Stromal cell of bone marrow (primary cell): ENCODE measurements at places on chromosomes 3 and 15.
A peak's percentile ranks its signal among the peaks of the same experiment; 100 is the strongest.

- no peak for DNase-seq
Measured at GRCh38 chr3:125634336-125634950, 39.1 kb upstream of the OSBPL11 start.

DNA sequence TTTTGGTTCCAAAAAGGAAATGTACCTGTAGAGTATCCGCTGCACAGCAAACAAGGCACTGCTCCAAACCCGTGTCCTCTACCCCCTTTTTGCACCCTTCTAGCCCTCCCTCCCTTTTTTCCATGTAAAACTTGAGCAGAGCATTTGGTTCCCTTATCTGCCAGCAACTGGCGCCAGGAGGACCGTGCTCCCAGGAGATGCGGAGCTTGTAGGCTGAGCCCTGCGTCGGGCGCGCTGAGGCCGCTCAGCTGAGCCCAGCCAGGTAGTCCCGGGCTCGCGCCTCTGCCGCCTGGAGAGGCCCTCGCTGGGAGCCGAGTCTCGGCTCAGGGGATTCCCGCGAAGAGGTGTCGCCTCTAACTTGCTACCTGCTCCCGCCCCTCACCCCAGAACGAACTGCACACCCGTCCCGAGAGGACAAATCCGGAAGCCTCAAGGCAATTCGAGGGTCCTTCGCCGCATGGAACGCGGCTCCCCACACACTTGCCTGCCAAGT lies 575 bp downstream of the TRPM7 start:
- no peak for DNase-seq

DNA sequence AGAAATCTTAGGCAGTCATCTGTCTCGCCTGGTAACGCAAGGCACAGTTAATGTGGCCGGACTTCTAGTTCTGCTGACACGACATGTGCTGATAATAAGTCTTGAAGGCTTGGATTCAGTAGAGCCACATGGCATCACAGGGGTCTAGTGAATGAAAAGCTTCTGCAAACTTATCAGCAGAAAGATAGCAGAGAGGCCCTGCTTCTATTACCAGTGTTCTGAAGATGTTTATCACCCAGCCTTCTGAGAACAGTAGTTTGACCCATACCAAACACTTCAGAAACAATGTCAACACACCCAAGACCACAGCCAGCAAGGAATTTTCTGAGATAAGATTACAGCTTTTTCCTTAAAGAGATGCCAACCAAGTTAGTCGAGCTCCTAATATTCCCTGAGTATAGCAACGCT lies 102.7 kb upstream of the UMPS start:
- DNase-seq, result no peak

- DNase-seq, result no peak
Measured at GRCh38 chr3:172536993-172537419, 13.8 kb upstream of the TNFSF10 start.

- DNase-seq, result no peak
Measured at GRCh38 chr15:54789376-54789775, 407.4 kb downstream of the RSL24D1 start.

DNA sequence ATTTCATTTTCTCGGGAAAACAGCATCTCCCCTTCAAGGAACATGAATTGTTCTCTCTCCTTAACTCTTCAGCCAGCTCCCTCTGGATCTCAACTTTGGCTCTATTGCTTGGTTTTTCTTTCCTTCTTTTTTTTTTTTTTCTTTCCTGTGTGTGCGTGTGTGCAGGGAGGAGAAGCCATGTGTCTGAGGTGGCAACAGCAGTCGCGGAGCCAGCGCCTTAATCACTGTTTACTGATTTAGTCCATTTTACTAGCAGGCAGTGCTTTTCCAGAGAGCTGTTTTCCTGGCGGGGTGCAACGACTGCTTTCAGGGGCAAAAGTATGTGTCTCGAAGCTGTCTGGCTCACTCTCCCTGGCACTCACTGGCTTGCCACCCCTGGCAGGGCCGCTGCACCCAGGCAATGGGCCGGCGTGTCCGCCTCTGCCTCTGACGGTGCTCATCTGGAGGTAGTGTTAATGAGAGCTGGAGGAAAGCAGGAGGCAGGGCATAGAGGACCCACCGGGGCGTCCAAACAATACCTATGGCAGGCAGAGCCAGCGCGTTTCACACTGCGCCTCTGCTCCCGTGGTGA lies 835.4 kb upstream of the NR2F2 start:
- no peak for DNase-seq

- DNase-seq, result peak; percentile 78
Measured at GRCh38 chr3:155026999-155027591, 53.0 kb upstream of the MME start.

DNA sequence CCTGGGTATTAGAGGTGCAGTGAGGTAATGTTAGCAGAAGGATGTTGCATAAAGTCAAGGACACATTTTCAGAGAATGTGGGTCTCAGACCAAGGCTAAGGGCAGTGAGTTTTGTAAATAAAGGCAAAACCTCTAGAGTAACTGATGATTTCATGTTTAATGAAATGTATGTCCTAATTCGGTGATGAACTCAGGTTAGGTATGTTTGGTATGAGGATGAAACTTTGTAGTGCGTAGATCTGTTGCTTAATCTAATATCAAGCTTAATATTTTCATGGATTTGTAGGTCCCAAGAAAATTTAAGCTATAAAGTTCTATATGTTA lies 3.6 kb downstream of the USP50 start:
- DNase-seq, result no peak

GRCh38 chr3:31996195-31996594 lies 14.6 kb downstream of the ZNF860 start:
- DNase-seq, result no peak

- DNase-seq, result no peak
Measured at GRCh38 chr3:108806316-108806715, 16.3 kb upstream of the TRAT1 start.

DNA sequence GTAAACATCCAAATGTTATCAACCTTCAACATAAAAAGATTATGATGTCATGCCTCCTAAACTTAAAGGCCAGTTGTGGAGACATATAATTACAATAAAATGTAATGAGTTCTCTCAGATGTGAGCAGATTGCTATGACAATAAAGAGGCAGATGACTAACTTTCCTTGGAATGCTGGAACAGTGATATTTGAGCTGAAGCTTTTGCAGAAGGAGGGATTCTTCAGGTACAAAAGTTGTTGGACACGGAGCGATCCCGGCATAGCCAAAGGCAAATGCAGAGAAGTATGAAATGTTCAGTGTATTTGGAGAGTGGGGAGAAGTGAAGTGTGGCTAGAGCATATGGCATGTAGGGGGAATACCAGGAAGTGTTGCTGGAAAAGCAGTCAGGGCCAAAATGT lies 520.1 kb downstream of the FGF12 start:
- DNase-seq, result no peak

DNA sequence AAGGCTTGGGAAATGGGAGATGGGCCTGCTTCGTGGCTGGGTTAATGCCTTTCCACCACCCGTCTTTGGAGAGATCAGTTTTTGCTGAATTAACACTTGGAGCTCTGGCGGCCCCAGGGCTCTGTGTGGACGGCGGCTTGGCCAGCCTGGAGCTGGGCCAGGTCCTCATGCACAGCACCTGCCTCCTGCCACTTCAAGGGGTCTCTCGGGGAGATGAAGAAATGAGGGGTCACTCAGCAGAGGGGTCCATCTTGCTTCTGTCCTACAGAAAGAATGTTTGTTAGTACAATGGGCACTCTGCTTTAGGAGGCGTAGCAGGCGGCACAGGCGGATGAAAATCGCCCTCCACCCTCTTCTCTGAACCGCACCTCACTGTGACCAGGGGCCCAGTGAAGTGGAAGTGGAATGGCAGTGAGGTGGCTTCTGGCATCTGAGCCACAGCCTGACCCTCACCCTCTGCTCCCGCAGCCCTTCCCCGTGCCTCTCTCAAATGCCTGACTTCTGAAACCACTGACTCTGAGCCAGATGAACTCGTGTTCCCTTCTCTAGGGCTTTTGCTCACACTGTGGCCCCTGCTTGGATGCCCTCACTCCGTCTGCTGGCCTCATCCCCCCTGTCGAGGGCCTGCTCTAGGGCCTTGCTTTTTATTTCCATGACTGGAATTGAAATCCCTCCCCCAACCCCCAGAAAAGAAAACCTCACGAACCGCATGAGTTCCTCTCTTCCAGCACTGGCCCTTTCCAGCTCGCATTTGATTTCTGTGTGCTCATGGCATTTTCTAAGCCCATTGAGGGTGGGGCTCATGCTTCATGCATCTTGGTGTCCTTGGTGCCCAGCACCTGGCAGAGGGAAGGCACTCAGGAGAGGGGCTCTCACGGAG lies 42.2 kb downstream of the CHDH start:
- DNase-seq, result peak; percentile 21

DNA sequence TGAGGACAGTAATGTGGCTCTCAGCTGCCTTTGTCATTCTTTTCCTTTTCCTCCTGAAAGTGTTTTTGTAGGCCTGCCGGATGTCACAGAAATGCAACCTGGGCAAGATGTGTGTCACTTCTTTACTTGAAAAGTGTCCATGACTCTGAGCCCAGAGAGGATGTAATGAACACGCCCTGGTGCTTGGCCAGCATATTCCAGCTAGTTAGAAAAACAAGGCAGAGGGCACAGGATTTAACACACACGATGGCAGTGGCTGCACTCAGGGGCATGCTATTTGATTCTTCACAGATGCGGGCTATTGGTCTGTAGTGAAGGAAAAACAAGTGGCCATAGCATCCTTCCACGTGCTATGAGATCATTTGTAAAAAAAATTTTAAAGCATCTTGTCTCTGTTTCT lies 30.3 kb upstream of the PTX3 start:
- DNase-seq, result no peak
